ENCODE measurements at places on chromosomes 3 and 15.

GRCh38 chr3:196044513-196044912 lies 37.4 kb downstream of the TFRC start:
- no peak for DNase-seq

DNA sequence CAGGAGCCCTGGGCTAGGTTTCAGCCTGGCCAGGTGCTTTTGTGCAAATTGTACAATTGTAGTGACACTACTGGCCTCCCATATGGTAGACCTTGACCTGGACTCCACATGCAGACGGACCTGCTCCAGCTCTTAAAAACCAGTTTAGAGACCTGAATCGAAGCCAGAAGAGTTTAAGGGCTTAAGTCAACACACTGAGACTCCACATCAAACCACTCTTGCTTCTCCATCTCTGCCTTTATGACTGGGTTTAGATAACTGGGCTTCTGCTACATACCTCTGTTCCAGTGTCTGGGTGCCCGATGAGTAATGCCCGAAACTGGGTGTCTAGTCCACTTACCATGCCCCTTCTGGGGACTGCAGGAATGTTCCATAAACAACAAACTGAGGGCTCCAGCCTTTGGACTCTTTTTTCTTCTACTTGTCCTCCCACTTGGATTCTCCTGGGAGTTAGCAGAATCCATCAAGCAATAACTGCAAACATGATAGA lies 32.8 kb downstream of the TMEM212 start:
- peak; percentile 60 for DNase-seq

- DNase-seq: no peak
Observed at GRCh38 chr3:186239321-186239720, 122.7 kb downstream of the DGKG start.

DNA sequence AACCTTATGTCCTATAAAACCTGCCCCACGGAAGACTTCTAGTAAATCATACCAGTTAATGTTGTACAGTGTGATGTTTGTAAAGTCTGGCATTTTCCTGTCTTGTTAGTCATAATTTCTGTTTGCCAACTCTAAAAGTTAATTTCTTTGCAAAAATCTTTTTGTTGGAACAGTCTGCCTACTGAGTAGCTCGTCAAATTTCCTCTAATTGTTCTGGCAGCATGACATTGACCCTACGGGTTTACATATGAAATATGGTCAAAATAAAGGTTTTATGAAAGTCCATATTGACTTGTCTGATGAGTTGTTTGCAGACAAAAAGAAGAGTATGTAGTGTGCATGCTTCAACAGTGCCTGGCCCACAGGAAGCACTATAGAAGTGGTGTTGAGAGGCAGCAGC lies 79.8 kb upstream of the SOX2 start:
- DNase-seq: no peak

DNA sequence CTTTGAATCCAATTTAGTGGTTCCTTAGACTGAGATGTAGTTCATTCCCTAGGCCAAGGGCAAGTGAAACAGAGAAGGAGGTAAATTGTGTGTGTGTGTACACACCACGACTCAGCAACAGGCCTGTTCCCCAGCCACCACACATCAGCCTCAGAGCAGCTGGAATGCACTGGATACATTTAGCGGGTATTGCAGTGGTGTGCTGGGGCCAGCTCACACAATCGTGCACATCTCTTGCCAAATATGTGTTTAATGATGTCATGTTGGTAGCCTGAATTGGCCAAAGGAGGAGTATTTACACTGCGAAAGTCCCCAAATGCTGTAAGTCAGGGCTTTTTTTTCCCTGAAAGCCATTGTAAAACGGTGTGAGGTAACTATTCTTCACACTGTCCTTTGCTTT lies 82.3 kb downstream of the RBPMS2 start:
- peak; percentile 71 for DNase-seq

GRCh38 chr15:70722266-70723121 lies 40.9 kb downstream of the UACA start:
- DNase-seq: no peak

- DNase-seq: peak; percentile 45
Observed at GRCh38 chr15:74252291-74252690, 16.2 kb downstream of the CCDC33 start.

GRCh38 chr15:71224024-71224423 lies 108.8 kb downstream of the THSD4 start:
- peak; percentile 68 for DNase-seq

DNA sequence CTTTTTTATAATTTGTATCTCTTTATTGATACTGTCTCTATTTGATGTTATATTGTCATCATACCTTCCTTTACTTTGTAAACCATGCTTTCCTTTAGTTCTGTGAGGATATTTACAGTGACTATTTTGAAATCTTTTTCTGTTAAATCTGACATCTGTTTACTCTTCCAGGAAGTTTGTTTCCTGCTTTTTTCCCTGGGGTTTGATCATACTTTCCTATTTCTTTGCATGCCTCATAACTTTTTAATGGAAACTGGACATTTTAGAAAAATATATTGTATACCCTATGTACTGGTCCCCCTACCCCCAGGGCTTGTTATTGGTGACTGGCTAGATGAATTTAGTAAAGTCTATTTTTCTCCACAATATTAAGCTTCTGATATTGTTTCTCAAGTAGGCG lies 115.1 kb downstream of the C3orf70 start:
- DNase-seq: no peak

DNA sequence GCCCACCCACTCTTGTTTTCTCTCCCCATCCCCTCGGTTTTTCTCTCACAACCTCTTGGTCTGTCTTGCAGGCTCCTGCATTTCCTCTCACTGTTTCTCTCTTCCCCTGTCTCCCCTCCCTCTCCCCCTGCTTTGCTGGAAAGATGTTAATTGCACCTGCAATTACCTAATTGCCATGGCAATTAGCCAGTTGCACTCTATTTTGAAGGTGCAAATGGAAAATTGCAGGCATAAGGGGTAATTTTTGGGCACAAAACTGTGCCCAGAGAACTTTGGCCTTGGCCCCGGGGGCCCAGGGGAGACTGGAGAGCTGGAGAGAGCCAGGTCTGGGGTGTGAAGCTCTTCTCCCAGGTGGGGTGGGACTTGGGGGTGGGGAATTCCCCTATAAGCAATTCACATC lies 164.5 kb upstream of the TLE3 start:
- no peak for DNase-seq

DNA sequence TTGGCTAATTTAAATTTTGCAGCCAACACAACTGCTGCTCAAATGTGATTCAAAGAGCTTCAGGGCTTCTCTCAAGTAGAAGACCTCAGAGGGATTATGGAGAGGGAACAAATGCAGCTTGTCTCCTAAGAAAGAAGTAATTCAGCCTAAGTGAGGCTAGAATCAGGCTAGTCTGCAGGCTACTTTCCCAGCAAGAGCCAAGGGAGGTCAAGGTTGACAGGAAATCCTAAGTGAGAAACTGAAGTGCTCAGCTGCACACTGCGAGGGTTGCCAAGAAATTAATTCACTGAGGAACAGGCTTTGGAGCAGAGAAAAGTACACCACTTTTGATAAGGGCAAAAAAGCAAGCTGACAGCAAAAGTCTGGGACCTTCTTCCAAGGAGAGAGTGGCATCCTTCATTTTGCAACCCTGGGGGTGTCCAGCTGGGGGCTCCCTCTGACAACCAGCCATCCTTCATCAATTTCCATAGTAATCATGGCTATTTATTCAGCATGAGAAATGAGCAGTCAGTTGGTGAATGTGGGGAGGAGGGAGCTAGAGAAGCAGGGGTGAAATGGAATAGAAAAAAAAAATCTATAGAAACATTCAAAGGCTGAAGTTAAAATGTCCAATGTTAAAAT lies 646.4 kb upstream of the ADAMTS9 start:
- DNase-seq: no peak

DNA sequence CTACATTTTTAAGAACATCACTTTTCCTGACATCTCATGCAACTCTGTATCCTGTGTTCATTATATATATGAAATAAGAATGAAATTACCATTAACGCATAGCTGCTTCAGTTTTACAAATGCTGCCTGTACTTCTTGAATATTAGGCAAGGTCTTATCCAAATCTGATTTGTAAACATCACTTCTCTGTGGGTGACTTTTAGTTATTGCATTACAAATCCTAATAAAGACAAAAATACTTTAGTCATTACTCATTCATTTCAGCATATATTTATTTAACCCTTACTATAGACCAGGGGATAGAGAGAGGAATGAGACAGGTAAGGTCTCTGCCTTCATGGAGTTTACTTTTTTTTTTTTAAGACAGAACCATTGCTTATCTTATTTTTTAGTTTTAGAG lies 36.8 kb downstream of the MTMR10 start:
- DNase-seq: no peak

DNA sequence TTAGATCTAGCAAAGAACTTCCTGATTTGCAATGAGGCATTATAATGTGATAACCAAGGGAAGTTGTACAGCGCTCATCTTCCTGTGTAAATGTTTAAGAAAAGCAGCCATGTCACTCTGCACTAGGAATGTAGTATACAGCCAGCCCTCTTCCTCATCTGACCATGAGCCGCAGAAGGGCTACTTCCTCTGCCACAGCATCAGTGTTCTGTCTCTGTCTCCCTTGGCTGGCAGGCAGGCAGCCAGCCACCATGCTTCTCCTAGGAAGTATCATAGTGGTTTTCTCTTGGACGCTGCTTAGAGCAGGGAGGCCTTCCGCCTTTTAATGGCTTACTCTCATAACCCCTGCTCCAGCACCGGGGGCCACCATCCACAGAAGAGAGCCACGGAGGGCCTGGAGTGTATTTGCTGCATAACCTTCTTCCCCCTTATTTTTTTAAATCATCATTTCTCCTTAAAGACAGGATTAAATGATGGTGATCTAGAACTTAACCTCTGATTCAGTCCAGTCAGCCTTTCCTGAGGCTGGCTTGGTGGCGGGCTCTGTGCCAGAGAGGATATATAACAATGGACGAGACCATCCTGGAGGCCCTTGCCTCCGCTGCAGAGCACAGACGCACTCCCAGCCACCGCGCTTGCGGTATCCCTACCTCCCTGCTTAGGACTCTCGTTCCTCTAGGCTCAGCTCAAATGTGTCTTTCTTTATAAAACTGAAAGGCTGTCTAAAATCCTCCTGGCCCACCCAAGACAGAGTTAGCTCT lies 57.3 kb upstream of the PLXNA1 start:
- no peak for DNase-seq

GRCh38 chr3:40258555-40258954 lies 51.0 kb upstream of the EIF1B start:
- DNase-seq: peak; percentile 90

- no peak for DNase-seq
Observed at GRCh38 chr3:144173491-144173890, 201.9 kb downstream of the DIPK2A start.
